H4 (cell line): ENCODE measurements at places on chromosomes 3 and 15. TPM values are rescaled to one million over a fixed set of nuclear protein-coding genes. Genes with fewer than 3 reads are reported as not detected.

GRCh38 chr3:120983321-120983665 lies 75.3 kb downstream of the STXBP5L start:
- DNase-seq = no peak

DNA sequence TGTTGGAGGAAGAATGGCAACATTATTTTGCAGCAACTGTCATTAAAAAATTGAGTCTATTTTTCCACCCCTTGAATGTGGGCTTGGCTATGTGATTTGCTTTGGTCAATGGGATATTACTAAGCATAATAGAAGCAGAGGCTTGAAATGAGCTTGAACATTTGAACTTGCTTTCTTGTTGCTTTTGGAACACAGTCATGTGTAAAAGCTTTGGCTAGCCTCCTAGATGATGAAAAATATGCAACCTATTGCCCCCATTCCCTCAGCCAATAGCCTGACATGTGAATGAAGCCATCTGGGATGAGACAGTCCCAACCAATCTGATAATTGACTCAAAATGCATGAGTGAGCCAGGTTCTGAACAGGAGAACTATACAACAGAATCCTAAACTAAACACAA lies 78.4 kb downstream of the PLSCR2 start:
- DNase-seq = no peak

DNA sequence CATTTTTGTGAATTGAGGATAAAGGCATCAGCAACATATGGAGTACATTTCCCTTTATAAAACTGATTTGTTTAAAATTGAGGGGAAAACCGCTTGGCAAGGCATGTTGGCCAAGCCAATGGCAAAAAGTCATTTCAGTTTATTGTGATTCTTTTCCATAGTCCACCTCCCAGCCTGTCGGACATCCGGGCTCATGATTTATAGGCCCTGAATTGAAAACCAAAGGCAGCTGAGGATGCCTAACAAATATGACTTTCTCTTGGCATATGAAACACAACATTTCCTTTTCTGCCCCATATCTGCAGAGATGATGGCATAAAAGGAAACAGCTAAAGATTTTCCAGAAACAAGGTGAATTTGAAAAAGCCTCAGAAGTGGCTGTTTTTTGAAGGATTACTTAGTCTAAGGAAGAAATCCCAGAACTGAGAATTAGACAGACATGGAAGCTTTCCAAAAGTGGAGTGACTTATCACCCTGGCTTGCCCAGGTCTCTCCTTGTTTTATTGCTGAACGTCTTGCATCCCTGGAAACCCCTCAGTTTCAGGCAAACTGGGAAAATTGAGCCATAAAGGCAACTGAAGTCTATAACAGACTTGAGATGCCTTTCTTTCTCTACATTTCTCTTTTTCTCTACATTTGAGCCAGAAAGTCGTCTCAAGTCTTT lies 74.0 kb downstream of the COL8A1 start:
- DNase-seq = no peak

GRCh38 chr15:34496207-34496995 lies 58.8 kb upstream of the GOLGA8A start:
- no peak for DNase-seq

DNA sequence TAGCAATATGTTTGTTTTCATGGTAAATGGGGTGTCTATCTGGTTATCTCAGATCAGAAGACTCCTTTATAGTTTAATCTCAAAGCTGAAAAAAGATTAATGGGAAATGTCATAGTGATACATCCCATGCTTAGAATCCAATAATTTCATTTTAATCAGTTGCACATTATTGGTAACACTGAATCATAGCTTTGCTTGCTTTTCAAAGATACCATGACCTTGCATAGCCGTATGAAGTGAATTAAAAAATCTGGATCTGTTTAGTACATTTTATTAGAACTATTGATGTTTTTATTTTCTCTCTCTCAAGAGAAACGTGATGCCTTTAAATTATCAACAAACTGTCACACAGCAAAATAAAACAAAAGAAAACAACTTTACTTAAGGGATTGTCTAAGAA lies 506.7 kb upstream of the SGO1 start:
- DNase-seq = no peak

GRCh38 chr15:79007066-79007465 lies 62.2 kb upstream of the CTSH start:
- peak; percentile 36 for DNase-seq

DNA sequence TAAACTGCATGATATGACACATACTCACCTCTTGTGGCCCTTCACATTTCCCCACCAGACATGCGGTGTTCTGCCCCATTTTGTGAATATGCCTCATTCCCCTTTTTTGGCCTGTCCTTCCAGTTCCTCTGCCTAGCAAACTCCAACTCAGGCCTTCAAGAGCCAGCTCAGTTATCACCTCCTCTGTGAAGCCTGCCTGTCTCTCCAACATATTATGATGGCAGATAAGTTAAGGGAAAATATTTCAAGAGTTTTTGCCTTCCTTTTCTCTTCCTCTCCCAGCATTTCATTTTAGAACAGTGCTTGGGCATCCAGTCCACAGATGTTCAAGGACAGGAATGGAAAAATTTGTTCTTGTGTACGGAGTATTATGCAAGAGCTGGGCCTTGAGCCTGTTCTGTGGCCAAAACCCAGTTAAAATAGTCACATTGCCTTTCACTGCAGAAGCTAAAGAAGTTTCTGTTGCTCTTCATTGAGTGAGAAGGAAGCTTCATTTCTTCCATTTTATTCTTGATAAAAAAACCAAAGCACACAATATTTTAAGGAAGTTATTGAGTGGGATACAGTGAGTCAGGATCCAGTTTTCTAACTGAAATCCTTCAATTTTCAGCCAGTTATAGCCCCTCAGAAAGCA lies 192.0 kb downstream of the GHSR start:
- DNase-seq = no peak

DNA sequence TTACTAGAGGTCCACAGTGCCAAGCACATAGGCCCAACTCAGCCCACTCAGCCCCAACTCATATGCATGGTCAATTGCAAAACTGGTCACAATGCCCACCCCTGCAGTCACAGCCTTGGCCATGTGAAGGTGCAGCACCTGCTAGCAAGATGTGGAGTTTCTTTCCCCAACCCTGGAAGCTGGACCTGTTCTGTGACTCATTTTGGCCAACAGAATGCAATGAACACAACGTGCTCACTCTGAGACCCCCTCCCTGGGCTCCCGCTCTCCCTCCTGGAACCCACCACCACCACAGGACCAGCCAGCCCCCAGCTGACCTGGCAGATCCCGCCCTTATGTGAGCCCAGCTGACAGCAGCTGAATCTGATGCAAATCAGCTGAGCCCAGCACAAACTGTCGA lies 34.4 kb downstream of the ALDH1L1 start:
- DNase-seq = no peak

DNA sequence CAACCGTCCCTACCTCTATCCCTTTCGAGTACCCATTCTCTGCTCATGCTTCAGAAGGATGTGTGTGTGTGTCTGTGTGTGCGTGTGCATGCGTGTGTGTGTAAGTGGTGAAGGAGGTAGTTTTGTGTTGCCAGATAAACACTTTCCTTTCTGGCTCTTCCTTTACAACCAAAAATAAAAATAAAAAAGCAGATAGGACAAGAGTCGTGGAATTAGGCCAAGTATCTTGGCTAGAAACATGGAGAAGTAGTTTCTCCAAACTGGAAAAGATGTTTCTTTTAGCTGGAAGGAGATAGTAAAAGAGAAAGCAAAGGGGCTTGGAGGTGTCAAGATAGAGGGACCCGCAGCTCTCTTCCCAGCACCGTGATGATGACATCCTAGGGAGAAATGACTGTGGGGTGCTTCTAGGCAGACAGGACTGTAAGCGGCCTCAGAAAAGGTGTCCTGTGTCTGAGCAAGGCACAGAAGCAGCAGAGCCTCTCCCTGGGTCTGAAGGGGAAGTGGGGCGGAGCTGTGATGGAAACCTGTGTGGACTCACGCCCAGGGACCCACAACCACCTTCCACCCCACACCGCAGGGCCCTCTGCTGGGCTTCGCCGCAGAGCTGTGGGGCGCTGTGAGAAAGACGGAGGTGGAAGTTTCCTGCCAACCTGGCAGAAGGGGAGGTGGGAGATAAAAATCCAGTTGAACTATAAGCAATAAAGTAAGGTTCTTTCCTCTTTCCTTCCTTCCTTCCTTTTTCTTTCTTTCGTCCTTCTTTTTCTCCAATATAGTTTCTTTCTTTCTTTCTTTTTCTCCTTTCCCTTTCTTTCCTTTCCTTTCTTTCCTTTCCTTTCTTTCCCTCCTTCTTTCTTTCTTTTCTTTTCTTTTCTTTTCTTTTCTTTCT lies 35.3 kb downstream of the MUC20 start:
- DNase-seq = no peak

DNA sequence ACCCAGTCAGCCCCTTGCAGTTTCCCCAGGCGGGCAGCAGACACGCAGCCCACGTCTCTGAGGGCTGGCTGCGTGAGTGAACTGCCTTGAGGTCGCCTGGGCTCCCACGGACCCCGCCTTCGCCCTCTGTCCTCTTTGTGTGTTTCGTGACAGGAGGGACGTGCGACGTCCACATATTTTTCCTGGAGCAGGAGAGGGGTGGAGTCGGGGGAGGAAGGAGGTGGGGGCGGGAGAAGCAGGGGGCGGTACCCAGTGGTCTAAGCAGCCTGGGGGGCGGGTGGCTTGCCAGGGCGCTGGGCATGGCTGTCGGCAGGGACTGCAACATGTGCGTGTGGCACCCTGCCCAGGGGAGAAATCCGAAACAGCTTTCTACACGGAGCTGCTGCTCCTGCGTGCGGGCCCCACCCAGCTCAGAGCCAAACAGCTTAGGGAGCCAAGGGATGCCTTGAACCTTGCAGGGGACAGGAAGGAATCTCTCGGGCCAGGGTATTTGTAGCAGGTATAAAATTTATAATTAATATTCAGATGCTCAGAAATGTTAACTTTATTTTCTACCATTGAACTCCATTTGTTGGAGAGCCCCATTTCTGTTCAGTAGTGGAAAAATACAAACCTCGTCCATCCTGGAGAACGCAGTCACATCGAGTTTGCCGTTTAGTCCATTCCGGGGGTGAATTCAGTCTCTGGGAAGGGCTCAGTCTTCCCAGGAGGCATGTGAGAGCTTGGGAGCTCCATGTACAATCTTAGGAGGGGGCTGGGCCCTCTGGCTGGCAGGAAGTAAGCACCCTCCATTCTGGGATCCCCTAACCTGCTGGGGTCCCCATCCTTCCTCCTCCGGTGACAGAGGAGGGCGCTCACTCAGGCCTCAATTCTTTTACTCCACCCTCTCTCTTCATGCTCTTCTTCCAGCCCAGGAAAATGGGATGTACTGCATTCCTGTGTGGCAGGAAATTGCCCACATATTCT lies 79.1 kb upstream of the MEF2A start:
- peak; percentile 95 for DNase-seq

GRCh38 chr3:14943042-14943441 lies 4.3 kb upstream of the NR2C2 start:
- no peak for DNase-seq

DNA sequence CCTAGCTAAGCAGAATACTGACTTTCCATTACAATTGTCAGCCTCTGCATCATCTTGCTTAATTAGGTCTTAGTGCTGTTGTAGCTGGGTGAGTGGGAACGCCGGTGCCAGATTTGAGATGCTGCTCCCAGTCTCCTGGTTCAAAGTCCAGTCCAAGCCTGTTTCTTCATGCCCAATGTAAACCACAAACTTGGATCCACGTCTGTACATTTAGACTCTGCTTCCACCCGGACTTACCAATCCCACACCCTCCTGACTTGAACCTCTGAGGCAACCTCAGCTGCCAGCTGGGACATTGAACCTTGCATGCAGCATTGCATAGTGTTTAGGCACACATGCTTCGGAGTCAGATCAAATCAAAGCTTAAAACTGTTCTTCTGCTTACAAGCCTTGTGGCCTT lies 43.0 kb downstream of the BCL2L10 start:
- no peak for DNase-seq

- DNase-seq = no peak
These were observed 40.6 kb downstream of the CHDH start for GRCh38 chr3:53805463-53806159.

- DNase-seq = no peak
These were observed 246.1 kb downstream of the NFKBIZ start for GRCh38 chr3:102095383-102095782.

- no peak for DNase-seq
These were observed 180.8 kb downstream of the UNC13C start for GRCh38 chr15:54159012-54159411.

GRCh38 chr15:49644364-49644794 lies 23.5 kb downstream of the DTWD1 start:
- DNase-seq = no peak

- DNase-seq = peak; percentile 54
These were observed 35.5 kb upstream of the ATP1B3 start for GRCh38 chr3:141840737-141841544.

DNA sequence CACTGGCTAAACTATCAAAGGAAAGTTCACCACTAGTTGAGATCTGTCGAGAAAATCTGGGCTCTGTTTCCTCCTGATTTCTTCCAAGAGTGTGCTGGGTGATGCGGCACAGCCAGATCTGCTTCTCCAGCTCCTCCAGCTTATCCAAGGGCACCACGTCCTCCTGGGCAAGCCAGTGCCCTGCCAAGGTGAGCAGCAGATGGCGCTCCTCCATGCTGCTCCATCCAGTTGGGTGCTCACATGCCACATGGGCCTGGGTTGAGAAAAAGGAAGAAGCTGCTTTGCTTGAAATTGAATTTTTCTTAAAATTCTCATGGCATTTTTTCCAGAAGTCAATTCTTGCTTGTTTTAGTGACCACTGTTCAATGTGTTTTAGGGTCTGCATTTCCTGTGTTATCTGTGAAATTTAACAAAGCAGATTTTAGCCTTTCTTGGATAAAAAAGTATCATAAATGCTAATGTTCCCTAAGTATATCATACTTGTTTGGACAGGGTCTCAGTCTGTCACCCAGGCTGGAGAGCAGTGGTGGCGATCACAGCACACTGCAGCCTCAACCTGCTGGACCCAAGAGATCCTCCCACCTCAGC lies 47.3 kb downstream of the EIF3J start:
- DNase-seq = peak; percentile 62

- no peak for DNase-seq
These were observed 950 bp downstream of the ANKDD1A start for GRCh38 chr15:64912379-64913325.

- no peak for DNase-seq
These were observed 47.4 kb downstream of the UACA start for GRCh38 chr15:70715840-70716485.

DNA sequence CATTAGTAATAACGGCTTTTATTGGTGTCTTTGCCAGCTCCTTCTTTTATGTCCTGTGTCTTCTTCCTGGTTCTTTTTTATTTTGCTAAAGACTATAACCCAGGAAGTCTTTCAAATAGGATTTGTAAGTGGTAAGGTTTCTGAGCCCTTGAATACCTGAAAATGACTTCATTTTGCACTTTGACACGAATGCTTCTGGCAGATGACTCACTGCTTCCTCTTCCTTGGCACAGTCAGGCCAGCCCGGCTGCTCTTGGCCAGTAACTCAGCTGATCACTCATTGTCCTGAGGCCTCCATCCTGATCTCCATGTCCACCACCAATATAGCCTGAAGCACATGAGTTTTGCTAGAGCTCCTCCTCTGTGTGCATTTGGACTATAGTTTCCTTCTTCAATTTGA lies 48.7 kb upstream of the NR2E3 start:
- peak; percentile 49 for DNase-seq

The LRRC3B gene
- total RNA-seq = not detected in 2 replicates

The AMT gene
- total RNA-seq = 1.2 TPM in 1 of 2 replicates, not detected in the other

The KLHL18 gene
- total RNA-seq = 11.7 and 17.5 TPM in 2 replicates

The RPS27L gene
- 73.3 and 148 TPM in 2 replicates for total RNA-seq

The CFAP161 gene
- total RNA-seq = 0.25 and 1.7 TPM in 2 replicates

The PAK6 gene
- 2.4 TPM in 1 of 2 replicates, not detected in the other for total RNA-seq

The ITIH1 gene
- total RNA-seq = not detected in 2 replicates

The RARRES1 gene
- not detected in 2 replicates for total RNA-seq

The RTP3 gene
- total RNA-seq = 0.06 and 0.41 TPM in 2 replicates

The SUCNR1 gene
- 0.70 and 1.2 TPM in 2 replicates for total RNA-seq

The NR2E3 gene
- not detected in 2 replicates for total RNA-seq

The FOXL2NB gene
- 1.9 and 3.4 TPM in 2 replicates for total RNA-seq

The VIPR1 gene
- total RNA-seq = not detected in 2 replicates
